ENCODE measurements at places on chromosomes 4 and X. TPM values are rescaled to one million over a fixed set of nuclear protein-coding genes. Genes with fewer than 3 reads are reported as not detected.
A peak's percentile ranks its signal among the peaks of the same experiment; 100 is the strongest.

DNA sequence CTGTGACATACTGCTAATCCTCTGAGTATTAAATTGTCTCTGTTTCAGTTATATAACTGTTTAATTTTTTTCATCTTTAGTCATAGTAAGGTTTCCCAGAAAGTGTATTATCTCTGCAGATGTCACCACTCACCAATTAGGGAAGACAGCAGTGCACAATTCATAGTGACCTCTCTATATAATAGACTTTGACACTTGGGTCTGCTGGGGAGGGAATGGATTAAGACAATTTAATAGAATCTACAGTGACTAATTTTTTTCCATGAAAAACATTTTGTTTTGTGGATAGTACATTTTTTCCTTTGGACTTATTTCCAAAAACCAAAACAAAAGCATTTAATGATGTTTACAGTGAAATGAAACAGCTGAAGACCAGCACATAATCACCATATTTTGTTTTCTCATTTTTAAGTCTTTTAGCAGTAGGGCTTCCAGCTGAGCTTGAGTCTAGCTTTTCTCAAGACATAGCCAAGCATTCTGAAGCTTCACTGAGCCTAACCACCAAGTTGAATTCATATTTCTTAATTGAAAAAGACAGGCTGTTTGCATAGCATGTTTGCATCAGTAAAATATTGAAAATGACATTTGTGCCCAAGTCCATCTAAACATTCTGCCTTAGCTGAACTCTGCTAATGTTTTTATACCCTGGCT lies 69.5 kb downstream of the PCDH19 start:
- no peak for DNase-seq

DNA sequence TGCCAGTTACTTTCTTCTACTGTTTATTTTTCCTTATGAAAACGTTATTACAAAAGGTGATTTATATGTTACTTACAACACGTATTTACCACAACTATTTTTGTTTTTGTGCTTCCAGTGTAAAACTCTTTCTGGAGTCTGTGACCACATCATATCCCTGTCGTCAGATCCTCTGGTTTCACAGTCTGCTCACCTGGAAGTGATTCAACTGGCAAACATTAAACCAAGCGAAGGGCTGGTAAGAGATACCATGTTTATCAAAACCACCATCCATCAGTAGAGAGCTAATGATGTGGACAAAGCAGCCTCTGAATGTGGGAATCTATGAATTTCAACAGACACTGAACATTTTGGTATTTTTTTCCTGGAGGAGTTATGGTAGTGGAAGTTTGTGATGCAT lies 116.1 kb downstream of the CNKSR2 start:
- no peak for DNase-seq

DNA sequence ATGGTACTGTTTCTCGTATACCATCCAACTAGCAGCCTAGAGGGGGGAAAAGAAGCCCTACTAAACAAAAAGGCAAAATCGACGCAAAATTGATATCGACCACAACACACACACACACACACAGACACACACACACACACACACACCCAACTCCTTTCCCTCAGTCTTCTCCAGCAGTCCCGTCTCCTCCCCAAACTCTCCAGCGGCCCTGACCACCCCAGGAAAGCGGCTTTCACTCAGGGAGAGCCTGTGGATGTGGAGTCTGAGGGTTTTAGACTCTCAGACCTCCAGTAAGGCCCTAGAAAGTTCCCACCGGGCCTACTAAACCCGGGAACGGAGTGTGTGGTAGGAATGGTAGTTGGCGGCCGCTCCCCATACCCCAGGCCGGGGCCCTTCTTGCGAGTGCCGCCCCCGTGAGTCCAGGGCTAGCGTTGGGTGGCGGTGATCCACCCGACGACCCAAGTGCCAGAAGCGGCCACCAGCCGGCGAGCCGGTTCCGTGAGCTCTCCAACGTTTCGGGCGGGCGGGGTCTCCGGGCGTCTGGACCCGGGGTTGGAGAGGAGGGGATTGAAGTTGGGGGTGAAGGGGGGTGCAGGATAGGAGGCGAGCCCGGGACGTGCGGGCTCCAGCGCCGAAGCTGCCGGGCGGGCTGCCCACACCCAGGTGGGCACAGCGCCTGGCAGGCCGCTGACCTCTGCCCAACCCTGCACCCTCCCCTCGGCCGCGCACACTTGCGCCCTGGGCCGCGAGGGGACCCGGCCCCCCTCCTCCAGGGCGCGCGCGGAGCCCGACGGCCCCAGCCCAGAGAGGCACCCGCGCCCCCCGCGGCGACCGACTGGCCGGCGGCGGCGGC lies 13.7 kb downstream of the ARX start:
- peak; percentile 32 for DNase-seq

GRCh38 chr4:6576512-6576911 lies 1.5 kb downstream of the MAN2B2 start:
- DNase-seq, result no peak

DNA sequence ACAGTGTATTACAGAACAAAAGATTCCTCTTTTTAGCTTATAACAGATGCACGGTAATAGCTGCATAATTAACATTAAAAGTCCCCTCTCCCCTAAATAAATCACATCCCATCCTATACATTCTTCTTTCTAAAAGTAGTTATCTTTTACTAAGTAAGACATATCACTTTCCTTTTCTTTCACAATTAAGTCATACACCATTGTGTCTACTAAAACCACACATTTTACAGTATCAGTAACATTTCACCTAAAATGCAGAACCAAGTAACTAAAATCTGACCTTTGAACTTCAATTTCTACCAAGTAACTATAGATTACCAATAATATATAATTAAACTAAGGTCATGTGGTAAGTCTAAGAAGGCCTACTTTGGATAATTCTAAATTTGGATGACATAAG lies 14.2 kb downstream of the DHX15 start:
- no peak for DNase-seq

- DNase-seq, result no peak
Measured at GRCh38 chr4:124121461-124121971, 591.0 kb downstream of the ANKRD50 start.

DNA sequence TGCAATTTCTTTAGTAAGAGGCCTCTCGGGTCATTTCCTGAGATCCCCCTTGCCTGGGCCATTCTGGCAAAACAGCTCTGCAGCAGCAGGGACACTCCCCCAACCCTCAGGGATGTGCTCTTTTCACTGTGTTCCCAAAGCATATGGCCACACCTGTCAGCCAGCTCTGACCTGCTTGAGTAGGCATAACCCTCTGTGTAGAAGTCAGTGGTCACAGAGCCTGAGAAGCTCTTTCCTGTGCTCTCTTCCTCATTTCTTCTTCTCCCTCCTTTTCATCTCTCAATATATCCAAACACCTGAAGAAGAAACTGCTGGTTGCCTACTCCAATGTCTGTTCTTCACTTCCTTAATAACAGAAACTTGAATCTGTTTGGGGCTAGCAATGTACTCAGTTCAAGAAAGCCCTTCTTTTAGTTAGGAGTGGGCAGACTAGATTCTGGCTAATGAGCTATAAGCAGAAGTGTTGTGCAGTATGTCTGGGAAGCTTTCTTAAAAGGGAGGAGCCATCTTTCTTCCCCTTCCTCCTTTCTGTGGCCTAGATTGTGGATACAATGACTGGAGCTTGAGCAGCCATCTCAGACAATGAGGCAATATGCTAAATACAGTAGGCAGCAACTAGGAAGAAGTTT lies 73.3 kb downstream of the PRPS1 start:
- no peak for DNase-seq

DNA sequence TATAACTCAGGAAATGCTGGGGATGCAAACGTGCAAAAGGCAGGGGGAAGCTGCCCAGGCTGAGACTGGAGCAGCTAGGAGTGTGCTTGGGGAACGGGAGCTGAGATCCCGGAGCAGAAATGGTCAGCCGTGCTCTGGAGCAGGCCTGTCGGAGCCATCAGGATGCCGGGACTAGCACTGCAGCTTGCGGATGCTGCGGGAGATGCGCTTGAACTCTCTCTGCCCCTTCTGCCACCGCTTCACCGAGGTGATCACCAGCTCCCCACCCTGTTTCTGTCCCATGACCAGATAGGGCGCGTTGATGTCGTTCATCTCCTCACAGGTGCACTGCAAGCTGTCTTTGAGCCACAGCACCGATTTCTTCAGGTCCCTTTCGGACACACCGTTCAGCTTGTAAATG lies 7.6 kb downstream of the SFRP2 start:
- no peak for DNase-seq

GRCh38 chr4:162366146-162366545 lies 202.3 kb upstream of the FSTL5 start:
- no peak for DNase-seq

Gene NDP
- 16.1 TPM for total RNA-seq

Gene FAM241A
- 2.0 TPM for total RNA-seq

Gene GPR34
- 0.88 TPM for total RNA-seq

Data from hepatocyte (in vitro differentiated cells).